ENCODE measurements at places on chromosomes 5 and 9. TPM values are rescaled to one million over a fixed set of nuclear protein-coding genes. Genes with fewer than 3 reads are reported as not detected.

DNA sequence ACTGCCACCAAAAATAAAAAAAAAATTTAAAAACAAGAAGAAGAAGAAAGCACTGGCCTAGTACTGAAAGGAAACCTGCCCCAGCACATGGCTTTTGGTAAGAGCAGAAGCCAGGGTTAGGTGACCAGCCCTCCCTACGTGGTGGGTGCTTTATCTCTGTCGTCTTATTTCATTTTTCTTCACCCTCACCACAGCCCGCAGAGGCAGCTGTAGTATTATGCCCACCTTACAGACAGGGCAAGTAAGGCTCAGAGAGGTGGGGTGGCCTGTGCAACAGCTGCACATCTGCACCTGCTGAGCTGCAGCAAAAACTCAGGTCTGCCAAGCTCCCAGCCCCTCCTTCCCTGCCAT is 140.8 kb upstream of the LMX1B start:
- no peaks in the 10 kb centered on the region for H3K4me1 ChIP-seq
- H3K27me3 ChIP-seq = no peaks in the 10 kb centered on the region
- no peak overlapping the region for H3K27ac ChIP-seq
- H3K36me3 ChIP-seq = no peaks in the 10 kb centered on the region
- H3K4me3 ChIP-seq = no peak overlapping the region
- no peak for DNase-seq

DNA sequence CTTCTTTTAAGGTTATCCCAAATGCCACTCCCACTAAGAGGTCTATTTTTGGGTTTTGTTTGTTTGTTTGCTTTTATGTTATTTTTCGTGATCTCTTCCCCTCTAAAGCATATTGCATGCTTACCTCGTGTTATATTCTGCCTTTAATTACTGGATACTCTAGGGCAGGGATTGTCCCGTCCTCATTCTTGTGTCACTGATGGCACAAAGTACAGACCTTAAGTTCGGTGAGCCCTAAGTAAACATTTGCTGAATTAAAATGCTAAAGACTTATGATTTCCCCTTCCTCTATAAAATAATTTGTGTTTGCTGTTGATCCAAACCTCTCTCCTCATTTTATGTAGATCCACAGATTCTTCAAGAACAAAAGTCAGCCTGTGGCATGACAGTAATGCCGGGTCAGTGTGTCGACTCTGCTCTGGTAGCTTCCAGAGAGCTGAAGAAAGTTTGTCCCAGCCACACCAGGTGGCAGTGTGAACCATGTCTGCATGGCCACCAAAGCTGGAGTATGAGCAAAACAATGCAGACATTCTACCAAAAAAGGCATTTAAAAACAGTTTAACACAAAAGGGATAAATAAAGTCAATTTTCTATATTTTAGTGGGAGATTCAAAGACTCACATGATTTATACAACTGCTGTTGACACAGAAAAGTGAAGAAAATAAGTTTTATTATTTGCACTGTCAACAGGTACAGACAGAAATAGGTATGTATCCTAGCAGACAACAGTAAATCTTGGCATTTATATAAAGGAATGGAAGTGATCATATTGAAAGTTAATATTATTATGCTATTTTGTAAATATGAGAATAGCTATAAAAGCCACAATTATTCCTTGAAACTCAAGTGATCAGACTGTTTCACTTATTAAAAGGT is 17.9 kb upstream of the POC5 start:
- H3K27ac ChIP-seq = no peak overlapping the region
- peak; percentile 56 for DNase-seq
- H3K4me1 ChIP-seq = no peaks in the 10 kb centered on the region
- no peak overlapping the region for H3K4me3 ChIP-seq
- no peaks in the 10 kb centered on the region for H3K36me3 ChIP-seq
- no peaks in the 10 kb centered on the region for H3K27me3 ChIP-seq

DNA sequence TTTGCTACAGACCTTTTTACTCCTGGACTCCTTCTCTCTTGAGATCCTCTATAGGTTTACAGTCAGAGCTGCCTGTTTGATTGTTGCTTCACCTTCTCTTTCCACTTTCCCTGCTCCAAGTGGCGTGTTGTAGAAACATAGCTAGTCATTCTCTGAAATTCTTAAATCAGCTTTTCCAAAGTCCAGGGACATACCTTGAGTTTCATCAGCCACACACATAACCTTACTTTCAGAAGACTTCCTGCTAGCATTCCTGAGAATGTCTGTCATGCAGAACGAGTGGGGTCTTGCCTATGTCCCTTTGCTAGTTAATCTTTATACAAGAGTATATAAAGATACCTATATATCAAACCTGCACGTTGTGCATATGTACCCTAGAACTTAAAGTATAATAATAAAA is 230.3 kb upstream of the ZNF462 start:
- DNase-seq = no peak
- no peak overlapping the region for H3K4me3 ChIP-seq
- H3K27ac ChIP-seq = no peak overlapping the region
- H3K4me1 ChIP-seq = no peaks in the 10 kb centered on the region

KLHL3 gene
- total RNA-seq = 12.8 TPM

DNA sequence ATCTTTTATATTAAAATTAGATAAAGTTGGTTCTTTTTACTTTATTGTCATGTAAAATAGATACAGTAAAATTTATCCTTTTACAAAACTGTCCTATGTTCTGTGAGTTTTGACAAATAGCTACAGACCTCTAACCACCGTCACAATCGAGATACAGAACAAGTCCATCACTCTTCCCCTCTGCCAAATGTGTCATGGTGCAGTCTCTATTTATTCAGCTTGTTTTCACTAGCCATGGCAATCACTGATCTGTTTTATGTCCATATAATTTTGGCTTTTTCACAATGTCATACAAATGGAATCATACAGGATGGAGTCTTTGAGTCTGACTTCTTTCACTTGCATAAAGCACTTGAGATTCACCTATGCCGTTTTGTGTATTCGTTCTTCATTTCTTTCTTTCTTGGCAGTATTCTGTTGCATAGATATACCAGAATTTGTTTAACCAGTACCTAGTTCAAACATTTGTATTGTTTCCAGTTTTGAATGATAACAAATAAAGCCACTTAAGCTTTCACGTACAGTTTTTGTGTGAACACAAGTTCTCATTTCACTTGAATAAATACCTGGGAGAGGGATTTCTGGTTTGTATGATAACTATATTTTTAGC is 273.2 kb upstream of the MPDZ start:
- peaks cover 3% of the 10 kb centered on the region for H3K4me1 ChIP-seq
- H3K27me3 ChIP-seq = no peaks in the 10 kb centered on the region
- H3K4me3 ChIP-seq = no peak overlapping the region
- no peaks in the 10 kb centered on the region for H3K36me3 ChIP-seq

DNA sequence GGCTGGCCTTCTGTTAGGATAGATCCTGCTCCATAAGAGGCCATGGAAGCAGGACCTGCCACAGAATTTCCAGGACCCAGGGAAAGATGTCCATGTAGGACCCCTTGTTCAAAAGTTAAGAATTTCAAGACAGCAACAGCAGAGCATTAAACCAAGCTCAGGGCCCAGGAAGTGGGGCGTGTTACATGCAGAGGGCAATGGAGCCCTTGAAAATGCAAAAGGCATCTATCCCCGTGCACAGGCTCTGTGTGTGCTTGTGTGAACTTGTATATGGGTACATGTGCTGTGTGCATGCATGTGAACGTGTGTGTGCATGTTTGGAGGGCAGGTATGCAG is 14.4 kb upstream of the NKD2 start:
- H3K36me3 ChIP-seq = no peaks in the 10 kb centered on the region
- no peak overlapping the region for H3K4me3 ChIP-seq
- no peaks in the 10 kb centered on the region for H3K4me1 ChIP-seq
- H3K27me3 ChIP-seq = no peaks in the 10 kb centered on the region

ASS1 gene
- total RNA-seq = 122 TPM

LHX6 gene
- 1.6 TPM for total RNA-seq

IFNA2 gene
- not detected for total RNA-seq

DNA sequence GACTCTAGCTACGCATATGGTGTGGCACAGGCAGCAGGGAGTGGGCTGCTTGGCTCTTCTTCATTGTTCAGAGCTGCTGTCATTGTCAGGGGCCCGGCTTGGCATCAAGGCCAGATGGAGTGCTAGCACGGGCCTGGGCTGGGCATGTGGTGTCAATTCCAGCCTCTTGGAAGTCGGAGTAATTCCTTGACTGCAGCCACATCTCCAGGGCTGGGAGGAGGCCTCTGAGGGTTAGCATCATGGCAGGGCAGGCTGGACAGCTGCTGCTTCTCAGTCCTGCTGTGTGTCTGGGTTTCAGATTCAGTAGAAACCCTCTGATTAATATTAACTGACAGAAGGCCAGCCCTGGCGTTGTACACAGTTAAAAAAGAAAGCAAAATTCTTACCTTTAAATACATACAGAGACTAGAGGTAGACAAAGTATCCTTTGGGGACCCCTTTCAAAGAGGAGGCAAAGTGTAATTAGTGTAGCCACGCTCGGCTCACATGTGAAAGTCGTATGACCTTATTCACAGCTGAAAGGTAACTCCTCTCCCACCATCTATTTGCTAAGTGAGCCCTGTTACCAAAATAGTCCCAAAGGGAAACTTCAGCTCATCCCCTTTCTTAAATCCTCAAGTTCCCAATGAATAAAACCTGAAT is 126.4 kb downstream of the DOCK2 start:
- H3K27ac ChIP-seq = no peak overlapping the region
- no peak for DNase-seq
- H3K36me3 ChIP-seq = no peaks in the 10 kb centered on the region
- H3K27me3 ChIP-seq = no peaks in the 10 kb centered on the region
- H3K4me1 ChIP-seq = peaks cover 11% of the 10 kb centered on the region
- no peak overlapping the region for H3K4me3 ChIP-seq

DNA sequence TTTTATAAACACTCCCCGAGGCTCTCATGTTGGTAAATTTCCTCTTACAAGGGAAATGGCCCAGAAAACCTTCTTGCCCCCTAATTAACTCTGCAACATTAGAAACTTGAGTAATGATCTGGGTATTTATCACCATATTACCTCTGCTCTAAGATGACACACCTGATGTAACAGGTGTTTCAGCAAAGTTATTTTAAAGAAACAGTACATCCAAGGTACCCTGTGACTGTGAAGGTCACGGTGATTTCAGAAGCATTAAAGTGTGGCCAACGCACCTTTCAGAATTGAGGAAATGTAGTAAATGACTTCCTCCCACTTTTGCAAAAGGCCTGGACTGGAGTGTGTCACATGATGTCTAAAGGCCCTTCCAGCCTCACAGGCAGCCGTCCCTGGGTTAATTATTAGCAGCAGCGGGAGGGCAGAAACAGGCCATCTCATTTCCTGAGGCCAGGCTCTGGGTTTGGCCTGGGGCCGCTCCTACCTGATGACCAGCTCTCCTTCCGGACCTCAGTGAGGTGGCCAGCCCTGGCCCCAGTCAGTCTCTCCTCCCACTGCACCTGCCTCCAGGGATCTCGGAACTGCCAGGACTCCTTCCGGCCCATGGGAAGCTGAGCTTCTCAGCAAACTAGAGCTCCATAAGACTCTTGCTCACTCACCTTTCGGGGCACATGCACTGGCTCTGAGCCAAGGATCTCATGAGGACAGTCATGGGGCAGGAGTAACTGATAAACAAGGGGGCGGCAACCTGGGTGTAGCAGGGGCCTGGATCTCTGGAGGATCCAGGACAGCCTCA is 20.7 kb downstream of the PTPN3 start:
- no peak overlapping the region for H3K27ac ChIP-seq
- H3K4me3 ChIP-seq = no peak overlapping the region
- H3K36me3 ChIP-seq = no peaks in the 10 kb centered on the region
- no peaks in the 10 kb centered on the region for H3K27me3 ChIP-seq
- DNase-seq = no peak

IL17B gene
- not detected for total RNA-seq

TMEM174 gene
- not detected for total RNA-seq

CAMK4 gene
- 6.3 TPM for total RNA-seq

GRCh38 chr9:123597876-123598556 is 242.0 kb downstream of the CRB2 start:
- H3K27me3 ChIP-seq = no peaks in the 10 kb centered on the region

GRCh38 chr5:173829826-173830225 is 58.3 kb upstream of the CPEB4 start:
- H3K4me3 ChIP-seq = no peak overlapping the region
- no peaks in the 10 kb centered on the region for H3K27me3 ChIP-seq
- H3K36me3 ChIP-seq = peaks cover 7% of the 10 kb centered on the region
- no peak overlapping the region for H3K27ac ChIP-seq
- H3K4me1 ChIP-seq = no peaks in the 10 kb centered on the region

S1PR3 gene
- 3.3 TPM for total RNA-seq

DNA sequence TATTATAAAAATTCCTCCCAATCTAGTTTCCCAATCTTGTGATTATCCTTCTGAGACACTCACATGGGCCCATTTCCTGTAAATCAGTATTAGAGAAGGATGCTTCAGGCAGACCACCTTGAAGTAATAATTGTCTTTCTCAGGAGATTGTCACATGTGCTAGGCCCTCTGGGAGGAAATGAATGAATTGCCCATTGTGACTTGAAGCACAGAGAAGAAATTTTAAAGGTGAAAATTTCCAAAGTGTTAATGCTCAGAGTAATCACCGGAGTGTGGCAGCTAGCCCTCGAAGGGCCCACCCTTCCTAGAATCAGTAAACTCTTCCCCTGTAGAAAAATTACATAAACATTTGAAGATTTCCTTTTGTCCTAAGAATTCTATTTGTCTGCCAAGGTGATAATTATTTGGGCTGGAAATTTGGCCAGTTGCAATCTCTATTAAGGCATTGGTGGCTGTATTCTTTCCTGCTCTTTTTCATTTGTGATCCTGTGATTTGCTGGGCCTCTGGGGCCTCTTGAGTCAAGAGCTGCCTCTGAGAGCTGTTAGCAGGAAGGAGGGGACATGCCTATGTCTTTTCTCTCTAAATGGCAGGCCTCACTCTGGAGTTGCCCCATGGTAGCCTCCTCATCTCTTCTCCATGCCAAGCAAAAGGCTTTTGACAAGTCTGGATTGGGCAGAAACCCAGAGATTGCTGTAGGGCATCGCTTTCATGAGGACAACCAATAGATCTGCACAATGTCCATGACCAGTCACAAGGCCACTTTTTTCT is 371.5 kb upstream of the ACTBL2 start:
- H3K36me3 ChIP-seq = no peaks in the 10 kb centered on the region
- no peak overlapping the region for H3K27ac ChIP-seq
- no peaks in the 10 kb centered on the region for H3K27me3 ChIP-seq

- DNase-seq = no peak
- H3K36me3 ChIP-seq = no peaks in the 10 kb centered on the region
- H3K4me3 ChIP-seq = no peak overlapping the region
- H3K4me1 ChIP-seq = peaks cover 6% of the 10 kb centered on the region
Measured at GRCh38 chr5:142929587-142929986, 159.4 kb downstream of the ARHGAP26 start.
